ENCODE measurements at places on chromosomes 12 and 14.
A peak's percentile ranks its signal among the peaks of the same experiment; 100 is the strongest.

GRCh38 chr12:68291396-68292036 lies 38.1 kb upstream of the IL22 start:
- no peak for DNase-seq

GRCh38 chr12:92462049-92462448 lies 240.7 kb upstream of the PLEKHG7 start:
- DNase-seq, result no peak

DNA sequence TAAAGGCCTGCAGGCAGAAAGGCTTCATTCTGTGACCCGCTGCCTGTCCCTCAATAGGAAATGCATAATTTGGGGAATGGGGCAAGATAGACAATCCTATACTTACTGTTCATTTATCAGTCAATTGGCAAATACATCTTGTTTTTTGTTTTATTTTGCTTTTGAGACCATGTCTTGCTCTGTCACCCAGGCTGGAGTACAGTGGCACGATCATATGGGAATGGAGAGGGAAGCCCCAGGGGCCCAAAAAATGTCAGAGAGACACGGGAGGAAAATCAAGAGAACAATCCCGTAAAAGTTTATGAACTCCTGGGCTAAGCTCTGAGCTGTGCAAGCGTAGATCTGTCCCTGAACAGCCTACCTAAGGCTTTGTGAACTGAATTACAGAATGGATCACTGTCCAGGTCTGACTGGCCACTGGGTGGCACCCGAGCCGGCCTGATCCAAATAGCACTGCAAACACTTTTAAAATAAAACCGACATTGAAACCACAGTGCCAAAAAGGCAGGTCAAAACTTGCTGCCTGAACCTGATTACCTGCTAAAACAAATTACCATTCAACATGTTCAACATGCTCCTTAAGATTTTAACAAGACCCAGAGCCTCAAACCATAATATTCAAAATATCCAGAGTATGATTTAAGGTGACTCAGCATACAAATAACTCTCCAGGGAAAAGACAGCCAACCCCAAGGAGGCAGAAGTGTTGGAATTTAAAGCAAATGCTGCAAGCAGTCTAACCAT lies 11.8 kb downstream of the COPS7A start:
- no peak for DNase-seq

GRCh38 chr14:89607453-89607852 lies 190.4 kb upstream of the FOXN3 start:
- no peak for DNase-seq

DNA sequence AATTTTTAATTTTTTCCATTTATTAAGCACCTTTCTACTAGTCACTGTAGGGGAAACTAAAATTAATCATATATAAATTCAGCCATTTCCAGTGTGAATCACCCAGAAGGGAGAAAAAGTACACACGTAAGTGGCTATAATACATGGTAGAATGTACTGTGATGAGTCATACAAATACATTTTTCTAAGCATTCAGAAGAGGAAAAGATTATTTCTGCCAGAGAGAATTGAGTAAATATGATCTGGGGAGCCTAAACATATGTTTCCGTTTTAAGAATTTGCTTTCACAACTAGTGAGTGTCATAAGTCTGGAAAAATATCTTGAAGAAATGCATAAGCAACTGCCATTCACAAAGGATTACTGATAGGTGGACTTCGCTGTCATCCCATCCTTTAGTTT lies 102.8 kb downstream of the TGFB3 start:
- no peak for DNase-seq

- no peak for DNase-seq
Measured at GRCh38 chr12:77388445-77389265, 323.3 kb upstream of the E2F7 start.

- no peak for DNase-seq
Measured at GRCh38 chr12:53795927-53796326, 44.1 kb upstream of the CISTR start.

- no peak for DNase-seq
Measured at GRCh38 chr12:122975790-122976647, 975 bp downstream of the OGFOD2 start.

DNA sequence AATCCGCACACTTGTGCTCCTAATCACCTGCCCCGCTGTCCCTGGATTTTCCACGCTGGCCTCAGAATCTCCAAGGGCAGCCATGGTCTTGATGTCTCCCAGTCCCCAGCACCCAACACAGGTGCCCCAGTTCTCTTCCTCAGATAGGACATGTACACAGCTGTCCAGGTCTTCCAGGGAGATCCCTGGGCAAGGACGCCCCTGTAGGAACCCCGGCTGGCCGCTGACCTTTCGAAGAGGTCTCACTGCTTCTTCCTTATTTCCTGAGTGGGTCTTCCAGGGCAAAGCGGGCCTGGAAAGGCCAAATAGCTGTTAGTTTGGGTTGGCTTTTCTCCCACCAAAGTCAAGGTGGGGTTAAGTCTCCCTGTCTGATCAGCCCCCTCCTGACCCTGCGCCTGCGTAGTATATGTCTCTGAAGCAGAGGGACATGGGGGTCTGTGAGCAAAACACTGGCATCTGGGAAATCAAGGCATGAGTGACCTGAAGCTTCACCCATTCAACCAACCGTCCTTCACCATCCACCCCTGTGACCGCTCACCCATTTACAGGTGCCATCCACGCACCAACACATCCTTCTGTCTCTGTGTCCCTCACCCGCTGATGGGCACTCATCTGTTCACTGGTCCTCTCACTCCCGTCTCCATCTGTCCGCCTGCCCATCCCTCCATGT lies 4.6 kb downstream of the BEGAIN start:
- no peak for DNase-seq

- DNase-seq, result no peak
Measured at GRCh38 chr14:54577977-54578376, 11.0 kb downstream of the SAMD4A start.

GRCh38 chr12:5272018-5272785 lies 159.7 kb upstream of the NTF3 start:
- no peak for DNase-seq

- no peak for DNase-seq
Measured at GRCh38 chr14:61876362-61877034, 114.3 kb downstream of the SNAPC1 start.

- no peak for DNase-seq
Measured at GRCh38 chr14:75153295-75153694, 23.1 kb downstream of the TMED10 start.

- no peak for DNase-seq
Measured at GRCh38 chr12:68481181-68481941, 129.3 kb upstream of the RAP1B start.

DNA sequence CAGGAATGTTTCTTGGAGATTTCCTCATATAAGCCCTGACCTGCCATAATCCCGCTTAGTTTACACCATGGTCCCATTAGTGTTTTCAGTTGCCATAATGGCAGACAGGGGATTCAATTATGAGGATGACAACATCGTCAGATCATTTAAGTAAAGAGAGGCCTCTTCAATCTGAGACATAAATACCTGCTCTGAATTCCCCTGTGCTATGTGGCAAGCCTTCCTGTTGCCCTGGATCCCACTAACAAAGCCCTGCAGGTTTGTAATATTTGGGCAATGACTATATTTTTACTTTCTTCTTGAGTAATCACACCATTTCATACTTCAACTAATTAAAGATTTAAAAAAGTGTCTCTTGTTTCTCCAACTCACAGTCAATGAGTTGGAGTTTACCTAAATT lies 108.9 kb downstream of the TRAFD1 start:
- no peak for DNase-seq

DNA sequence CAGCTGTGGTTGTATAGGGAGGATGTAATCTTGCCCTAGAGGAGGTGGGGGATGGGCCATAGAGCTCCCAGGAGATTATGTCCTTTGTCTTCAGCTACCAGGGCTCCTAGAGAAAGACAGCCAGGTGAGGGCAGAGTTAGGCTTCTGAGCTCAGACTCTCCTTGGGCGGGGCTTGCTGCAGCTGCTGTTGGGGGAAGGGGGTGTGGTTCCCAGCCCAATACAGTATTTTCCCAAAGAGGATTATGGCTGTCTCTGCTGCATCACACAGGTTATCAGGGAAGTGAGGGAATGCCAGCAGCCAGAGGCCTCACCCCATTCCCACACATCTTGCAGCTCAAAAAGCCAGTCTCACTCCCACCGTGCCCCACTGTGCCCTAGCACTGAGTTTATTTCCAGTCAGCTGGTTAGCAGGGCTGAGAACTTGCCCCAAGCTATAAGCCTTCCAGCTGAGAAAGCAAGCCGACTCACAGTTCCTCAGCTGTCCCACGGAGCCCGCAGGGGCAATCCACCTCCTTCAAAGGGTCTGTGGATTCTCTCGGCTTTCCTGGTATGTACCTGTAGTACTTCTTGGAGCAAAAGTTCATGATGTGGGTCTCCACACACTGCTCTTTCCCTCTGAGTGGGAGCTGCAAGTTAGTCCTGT lies 217.3 kb upstream of the CPNE8 start:
- DNase-seq, result no peak

- DNase-seq, result no peak
Measured at GRCh38 chr12:87290505-87290904, 738.7 kb downstream of the C12orf50 start.

- DNase-seq, result no peak
Measured at GRCh38 chr14:96092936-96093335, 53.8 kb downstream of the C14orf132 start.

- DNase-seq, result no peak
Measured at GRCh38 chr12:130920723-130921381, 32.9 kb upstream of the ADGRD1 start.

DNA sequence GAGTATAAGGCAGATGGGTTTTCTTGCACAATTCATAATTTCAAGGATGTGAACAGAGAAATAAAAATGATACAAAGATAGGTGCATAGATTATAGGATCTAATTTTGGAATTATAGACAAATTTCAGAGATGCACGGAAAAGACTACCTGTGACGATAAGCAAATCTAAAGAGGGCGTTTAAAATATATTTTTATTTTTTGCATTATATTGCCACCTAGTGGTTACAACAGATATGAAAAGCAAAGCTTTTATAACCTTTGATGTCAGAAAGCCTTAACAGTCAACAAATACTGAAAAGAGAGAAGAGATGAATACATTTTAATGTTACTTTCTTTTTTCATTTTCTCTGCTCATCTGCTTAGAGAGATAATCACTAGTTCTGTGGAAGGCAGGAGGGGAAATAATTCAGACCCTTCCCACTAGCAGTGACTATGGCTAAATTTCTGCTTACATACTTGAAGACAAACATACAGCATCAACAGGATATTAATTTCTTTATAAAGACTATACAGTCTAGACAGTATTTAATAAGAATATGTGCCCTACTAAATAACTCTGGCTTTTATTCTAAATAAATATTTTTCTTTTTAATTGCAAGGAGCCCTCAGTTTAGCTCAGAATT lies 46.3 kb downstream of the NTS start:
- no peak for DNase-seq

DNA sequence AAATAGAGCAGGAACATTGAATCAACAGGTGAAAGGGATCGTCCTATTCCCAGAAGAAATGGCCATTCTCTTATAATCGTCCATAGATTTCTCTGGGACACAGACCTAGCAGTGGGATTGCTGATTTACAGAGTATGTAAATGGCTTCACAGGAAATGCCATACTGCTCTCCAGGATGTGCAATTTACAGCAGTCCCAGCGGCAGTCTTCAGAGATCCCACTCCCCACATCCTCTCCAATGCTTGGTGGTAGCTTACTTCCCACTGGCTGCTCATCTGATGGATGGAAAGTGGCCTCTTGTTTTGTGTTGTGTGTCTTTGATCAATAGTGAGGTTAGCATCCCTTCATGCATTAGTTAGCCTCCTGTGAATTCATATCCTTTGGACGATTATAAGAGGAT lies 58.1 kb upstream of the PRMT8 start:
- DNase-seq, result no peak

DNA sequence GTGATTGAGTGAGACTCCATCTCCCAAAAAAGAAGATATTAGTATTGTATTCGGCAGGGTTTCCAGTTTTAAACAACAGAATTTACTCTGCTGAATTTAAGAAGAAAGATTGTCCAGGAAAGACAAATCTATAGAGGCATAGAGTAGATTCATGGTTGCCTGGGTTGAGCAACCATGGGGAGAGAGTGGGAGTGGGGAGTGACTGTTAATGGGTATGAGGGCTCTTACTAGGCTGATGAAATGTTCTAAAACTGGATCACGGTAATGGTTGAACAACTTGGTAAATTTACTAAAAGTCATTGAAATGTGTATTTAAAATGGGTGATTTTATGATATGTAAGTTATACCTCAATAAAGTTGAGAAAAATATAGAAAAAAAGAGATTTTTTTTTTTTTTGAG lies 13.9 kb upstream of the C12orf76 start:
- DNase-seq, result no peak

- no peak for DNase-seq
Measured at GRCh38 chr12:121113057-121113456, 19.6 kb upstream of the P2RX7 start.

- DNase-seq, result no peak
Measured at GRCh38 chr14:69980457-69981425, 101.5 kb downstream of the SMOC1 start.

GRCh38 chr12:69415471-69416275 lies 54.5 kb upstream of the FRS2 start:
- DNase-seq, result no peak

DNA sequence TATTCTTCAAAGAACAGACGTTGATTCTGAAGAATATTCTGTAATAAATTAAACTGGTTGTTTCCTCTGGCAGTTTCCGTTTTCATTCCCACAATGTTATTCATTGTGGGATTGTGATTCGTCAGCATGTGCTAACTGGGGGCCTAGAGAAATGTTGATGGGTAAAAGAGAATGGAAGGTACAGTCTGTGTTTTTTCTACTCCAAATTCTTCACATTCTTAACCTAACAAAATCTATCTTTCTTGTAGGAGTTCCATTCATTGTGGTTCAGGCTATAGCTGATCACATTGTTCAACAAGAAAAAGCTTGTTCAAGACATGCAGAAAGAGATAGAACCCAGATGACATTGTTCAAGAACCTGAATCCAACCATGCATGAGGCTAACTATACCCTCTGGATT lies 5.9 kb downstream of the CD163 start:
- DNase-seq, result no peak

DNA sequence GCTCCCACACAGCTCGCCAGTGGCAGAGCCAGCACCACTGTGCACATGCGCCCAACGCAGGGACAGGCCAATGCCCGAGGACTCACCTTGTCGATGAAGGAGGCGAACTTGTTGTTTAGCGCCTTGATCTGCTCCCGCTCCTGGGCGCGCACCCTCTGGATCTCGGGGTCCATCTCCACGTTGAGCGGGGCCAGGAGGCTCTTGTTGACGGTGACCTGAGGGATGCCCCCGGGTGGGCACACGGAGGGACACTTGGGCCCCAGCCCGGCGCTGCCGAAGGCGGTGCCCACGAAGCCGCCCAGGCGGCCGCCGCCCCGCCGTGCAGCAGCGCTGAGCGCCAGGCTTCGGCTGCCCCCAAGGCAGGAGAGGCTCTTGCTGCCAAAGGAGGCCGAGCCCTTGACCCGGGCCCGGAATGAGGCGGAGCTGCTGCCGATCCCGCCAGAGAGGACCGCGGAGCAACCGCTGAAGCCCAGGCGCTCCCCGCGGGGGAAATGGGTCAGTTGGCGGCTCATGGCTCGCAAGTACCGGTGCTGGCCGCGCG lies at the start of gene KRT72:
KRT72 (minus strand) TSS at position 523 of the 541 bp plus-strand sequence; CDS start at position 512, 11 bp downstream.
- no peak for DNase-seq

- DNase-seq, result peak; percentile 72
Measured at GRCh38 chr12:57111031-57111734, at the start of gene STAT6. Gene STAT6 (minus strand): TSS chr12:57111362. CDS start chr12:57108278, 3,084 bp downstream.

- no peak for DNase-seq
Measured at GRCh38 chr14:50697659-50698290, 29.7 kb upstream of the SAV1 start.
